Activated CD8-positive, alpha-beta T cell treated with anti-CD3 and anti-CD28 coated beads for 36 hours (primary cell): ENCODE measurements at places on chromosomes 11 and 22.

DNA sequence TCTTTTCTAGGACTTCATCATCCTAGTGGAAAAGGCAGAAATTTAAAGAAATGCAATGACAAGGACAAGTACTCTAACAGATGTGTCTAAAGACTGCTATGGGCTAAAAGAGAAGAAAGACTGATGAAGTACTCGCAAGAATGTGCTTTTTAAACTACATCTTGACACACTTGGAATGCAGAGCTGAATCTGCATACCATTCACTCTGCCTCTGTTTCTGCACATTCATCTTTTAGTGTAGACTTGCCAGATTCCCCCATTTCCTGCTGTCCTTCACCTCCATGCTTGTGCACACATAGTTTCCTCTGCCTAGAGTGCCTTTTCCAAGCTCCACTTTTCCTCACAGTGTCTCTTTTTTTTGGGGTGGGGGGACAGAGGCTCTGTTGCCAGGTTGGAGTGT, 239.0 kb upstream of the CCDC179 start:
- no peak for DNase-seq

DNA sequence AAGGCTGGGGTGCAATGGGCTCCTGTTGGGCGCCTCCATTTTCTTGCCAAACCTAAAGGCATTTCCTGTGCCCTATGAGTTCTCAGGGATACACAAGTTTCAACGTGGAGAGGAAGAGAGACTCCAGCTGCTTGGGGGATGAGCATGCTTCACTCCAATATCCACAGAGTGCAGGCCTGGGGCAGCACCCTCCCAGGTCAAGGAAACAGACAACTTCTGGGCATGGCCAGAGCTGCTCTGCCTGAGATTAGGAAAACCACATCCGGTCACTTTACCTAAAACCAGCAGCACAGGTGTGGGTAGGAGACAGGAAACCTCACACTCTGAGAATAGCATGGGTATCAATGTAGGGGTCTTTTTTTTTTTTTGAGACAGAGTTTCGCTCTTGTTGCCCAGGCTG, 28.7 kb downstream of the TMEM184B start:
- DNase-seq = no peak

- no peak for DNase-seq
These were observed 4.3 kb downstream of the APOL5 start for GRCh38 chr22:35721960-35722359.

GRCh38 chr11:47514825-47515647, 37.9 kb downstream of the CELF1 start:
- peak; percentile 70 for DNase-seq

GRCh38 chr11:117883063-117883462, 6.6 kb upstream of the FXYD6 start:
- no peak for DNase-seq

- no peak for DNase-seq
These were observed 3.4 kb downstream of the RNF141 start for GRCh38 chr11:10537600-10537999.
